ENCODE measurements at places on chromosomes 1 and 21.

DNA sequence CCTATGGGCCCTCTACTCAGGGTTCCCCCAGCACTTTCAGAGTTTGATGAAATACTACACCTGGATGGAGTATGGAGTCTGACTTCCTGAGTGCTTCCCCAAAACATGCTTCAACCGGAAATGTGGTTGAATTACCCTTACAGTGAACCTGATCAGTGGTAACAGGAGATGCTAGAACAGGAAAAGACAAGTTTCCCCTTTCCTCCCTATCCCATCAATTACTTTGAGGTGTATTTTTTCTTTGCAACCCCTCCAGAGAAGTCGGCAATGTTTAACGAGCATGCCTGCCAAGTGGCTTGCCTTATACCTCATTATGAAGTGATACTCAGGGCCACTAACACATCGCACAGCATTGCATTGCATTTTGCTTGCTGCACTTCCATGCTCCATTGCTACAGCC, 7.0 kb downstream of the KRTAP15-1 start:
- DNase-seq: no peak

GRCh38 chr1:165423136-165423535, 21.8 kb downstream of the RXRG start:
- no peak for DNase-seq

GRCh38 chr1:114558544-114558943, 22.9 kb downstream of the BCAS2 start:
- peak; percentile 6 for DNase-seq

DNA sequence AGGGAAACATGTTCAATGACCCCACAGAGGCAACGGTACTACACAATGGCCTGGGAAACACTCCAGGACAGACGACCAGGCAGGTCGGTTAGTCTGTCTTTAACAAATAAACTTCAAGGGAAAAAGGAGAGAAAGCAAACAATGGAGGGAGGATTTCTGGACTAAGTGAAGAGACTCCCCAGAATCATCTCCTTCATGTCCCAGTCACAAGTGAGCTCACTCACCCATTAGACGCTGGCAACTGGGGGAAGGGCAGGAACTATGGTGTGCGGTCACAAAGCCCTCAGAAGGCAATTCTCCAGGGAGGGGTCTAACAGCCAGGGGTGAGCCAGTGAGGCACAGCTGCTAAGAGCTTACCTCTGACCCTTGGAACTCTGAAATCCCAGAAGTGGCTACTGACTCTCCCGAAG, 55.7 kb upstream of the NADK start:
- no peak for DNase-seq

DNA sequence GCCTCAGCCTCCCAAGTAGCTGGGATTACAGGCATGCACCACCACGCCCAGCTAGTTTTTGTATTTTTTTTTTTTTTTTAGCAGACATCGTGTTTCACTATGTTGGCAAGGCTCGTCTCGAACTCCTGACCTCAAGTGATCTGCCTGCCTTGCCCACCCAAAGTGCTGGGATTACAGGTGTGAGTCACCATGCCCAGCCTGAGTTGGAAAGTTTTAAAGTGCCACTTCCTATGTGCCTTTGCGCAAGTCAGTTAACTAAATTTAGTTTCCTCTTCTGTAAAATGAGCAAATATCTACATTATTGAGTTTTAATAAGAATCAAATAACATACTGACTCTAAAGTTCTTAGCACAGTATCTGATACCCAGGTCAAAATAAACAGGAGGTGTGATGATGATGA, 12.4 kb downstream of the SLC19A2 start:
- no peak for DNase-seq

- DNase-seq: no peak
These were observed 116.0 kb downstream of the ETS2 start for GRCh38 chr21:38921511-38922251.

DNA sequence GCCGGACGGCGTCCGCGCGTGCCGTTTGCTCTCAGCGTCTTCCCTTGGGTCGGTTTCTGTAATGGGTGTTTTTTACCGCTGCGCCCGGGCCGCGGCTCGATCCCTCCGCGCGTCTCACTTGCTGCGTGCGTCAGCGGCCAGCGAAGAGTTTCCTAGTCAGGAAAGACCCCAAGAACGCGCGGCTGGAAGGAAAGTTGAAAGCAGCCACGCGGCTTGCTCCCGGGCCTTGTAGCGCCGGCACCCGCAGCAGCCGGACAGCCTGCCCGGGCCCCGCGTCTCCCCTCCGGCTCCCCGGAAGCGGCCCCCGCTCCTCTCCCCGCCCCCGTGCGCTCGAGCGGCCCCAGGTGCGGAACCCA, 159.8 kb downstream of the RUNX1 start:
- peak; percentile 24 for DNase-seq

- DNase-seq: no peak
These were observed 18.3 kb upstream of the C1orf53 start for GRCh38 chr1:197884173-197884572.

DNA sequence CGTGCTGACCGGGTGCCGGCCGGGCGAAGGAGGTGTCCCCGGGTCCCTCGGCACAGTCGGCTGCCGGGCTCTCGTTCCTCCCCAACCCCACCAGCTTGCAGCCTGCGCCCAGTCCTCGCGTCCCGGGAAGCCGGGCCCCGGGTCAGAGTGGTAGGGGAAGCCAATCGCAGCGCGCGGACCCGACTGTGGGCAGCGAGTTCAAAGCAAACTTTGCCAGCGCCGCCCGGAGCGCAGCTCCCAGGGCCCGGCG, 328 bp downstream of the MYCL start:
- no peak for DNase-seq

- DNase-seq: peak; percentile 69
These were observed 15.2 kb downstream of the CDCP2 start for GRCh38 chr1:54137534-54138061.

DNA sequence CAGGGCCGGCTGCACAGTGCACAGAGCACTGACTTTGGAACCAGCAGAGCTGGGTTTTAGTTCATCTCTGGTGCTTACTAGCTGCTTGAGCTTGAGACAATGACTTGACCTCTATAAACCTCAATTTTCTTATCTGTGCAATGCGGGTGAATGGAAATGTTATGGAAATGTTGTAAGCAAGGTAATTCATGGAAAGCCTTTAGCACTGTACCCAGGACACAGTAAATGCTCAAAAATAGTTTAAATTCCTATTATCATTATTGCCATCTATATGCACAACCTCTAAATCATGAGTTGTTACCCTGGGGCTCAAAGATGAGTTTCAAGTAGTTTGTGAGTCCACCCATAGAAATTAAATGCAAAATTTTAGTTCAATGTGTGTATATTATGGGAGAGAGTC, 99.5 kb downstream of the CSMD2 start:
- DNase-seq: no peak

GRCh38 chr21:41610042-41610839, 102.3 kb upstream of the TMPRSS2 start:
- peak; percentile 48 for DNase-seq

GRCh38 chr21:38246511-38246910, 10.3 kb upstream of the KCNJ15 start:
- no peak for DNase-seq

DNA sequence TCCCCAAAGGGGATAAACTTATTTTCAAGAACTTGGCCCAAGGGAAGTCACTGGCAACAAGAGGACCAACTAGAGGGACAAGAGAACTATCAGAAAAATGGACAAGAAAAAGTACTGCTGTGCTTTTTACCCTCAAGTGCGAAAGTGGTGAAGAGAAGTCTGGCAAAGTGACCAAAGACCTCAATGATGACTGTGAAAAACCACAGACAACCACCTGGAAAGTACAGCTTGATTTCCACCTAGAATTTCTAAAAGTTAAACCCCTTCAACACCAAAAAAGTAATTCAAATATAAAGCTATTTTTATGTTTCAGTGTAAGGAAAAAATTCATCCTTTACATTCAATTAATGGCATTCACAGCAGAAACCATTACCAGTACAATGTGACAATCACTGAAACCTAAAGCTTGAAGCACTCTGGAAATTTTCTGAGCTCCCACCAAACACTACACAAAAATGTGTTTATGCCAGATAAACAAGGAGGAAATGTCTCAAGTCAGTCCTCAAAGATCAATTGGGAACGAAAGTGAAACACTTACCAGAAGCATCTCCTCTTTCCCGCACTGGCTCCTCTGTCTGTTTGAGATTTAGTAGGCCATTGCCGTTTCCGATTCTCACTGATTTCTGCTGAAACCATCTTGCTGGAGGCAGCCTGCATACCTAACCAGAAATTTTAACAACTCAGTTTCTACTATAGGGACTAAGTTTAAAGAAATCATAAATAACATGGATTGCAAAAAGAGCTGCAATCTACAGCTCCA, 8.3 kb downstream of the SDE2 start:
- no peak for DNase-seq

- DNase-seq: no peak
These were observed 19.9 kb upstream of the ERICH3 start for GRCh38 chr1:74693473-74693872.

DNA sequence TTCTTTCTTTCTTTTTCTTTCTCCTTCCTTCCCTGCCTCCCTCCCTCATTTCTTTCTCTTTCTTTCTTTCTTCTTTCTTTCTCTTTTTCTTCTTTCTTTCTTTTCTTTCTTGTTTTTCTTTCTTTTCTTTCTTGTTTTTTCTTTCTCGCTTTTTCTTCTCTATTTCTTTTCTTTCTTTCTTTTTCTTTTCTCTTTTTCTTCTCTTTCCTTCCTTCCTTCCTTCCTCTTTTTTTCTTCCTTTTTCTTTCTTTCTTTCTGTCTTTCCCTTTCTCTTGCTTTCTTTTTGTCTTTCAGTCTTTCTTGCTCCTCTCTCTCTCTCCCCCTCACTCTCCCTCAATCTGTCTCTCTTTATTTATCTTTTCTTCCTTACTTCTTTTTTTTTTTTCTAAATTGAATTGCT, 472.0 kb upstream of the CHRM3 start:
- no peak for DNase-seq

DNA sequence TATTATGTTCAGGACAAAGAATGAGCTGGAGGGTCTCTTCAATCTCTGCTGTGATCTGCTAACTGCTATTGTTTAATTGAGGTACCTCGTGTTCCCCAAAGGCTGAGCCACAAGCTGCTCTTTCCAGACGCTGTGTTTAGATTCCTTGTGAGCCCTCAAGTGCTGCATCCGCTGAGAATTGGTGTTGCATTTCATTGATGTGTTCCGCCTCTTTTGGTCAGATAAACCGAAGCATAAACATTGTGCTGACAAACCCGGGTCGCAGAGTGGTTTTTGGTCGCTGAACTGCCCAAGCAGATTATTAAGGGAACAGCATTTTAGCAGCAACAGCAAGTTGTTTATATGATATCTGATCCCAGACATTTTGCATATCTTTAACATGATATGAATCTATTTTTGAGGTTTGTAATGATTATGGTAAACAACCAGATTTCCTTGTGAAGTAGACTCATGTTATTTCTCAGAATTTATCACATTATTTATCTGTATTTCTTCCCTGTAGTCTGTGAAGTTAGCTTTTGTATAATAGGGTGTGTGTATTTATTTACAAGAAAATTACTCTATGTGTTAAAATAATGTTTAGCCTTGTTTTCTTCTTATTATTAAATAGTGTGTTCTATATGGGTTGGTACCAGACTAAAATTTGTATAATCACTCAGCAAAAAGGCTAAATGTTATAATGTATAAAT, 217.2 kb upstream of the C1orf105 start:
- no peak for DNase-seq

DNA sequence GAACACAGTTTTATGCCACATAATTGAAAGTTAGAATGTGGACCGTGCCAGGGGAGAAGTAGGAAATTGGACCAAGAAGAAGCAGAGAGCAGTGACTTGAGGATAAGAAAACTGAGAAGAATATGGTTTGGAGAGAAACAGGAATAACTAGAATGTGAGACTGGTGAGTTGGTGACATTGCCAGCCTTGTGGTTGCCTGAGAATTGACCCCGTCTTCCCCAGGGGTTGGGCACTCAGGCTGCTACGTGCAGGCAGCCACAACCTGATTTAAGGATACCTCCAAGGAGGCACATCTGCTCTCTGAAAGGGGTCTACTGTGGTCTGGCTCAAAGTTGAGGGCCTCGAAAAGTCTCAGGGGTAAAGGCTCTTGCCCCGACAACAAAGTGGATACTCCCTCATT, 112.1 kb upstream of the ARTN start:
- DNase-seq: no peak

DNA sequence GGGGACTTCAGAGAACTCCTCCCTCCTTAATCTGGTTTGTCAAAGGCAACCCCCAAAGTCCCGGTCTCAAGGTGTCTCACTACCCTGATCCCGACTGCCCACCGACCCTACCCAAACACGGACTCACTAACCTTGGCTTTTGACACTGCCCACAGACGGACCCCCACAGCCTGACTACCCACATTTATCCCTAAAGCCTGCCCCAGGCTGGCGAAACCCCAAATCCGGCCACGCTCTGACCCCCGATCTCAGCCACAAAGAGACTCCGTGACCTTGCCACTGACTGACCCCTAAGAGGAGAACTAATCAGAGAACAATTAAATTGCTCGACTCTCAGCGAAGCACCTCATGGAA, 5.2 kb downstream of the ID3 start:
- no peak for DNase-seq

- no peak for DNase-seq
These were observed 219.8 kb upstream of the PRMT6 start for GRCh38 chr1:106836708-106837107.

DNA sequence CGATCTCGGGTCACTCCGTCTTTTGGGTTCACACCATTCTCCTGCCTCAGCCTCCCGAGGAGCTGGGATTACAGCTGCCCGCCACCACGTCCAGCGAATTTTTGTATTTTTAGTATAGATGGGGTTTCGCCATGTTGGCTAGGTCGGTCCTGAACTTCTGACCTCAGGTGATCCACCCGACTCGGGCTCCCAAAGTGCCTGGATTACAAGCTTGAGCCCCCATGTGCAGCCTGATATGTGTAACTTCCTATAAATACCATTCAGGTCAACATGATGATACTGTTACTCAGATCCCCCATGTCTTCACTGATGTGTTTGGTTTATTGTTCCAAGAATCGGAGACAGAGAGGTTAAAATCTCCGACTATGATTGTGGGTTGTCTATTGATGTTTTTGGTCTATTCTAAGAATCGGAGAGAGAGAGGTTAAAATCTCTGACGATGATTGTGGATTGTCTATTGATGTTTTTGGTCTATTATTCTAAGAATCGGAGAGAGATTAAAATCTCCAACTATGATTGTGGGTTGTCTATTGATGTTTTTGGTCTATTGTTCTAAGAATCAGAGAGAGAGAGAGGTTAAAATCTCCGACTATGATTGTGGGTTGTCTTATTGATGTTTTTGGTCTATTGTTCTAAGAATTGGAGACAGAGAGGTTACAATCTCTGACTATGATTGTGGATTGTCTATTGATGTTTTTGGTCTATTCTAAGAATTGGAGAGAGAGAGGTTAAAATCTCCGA, 17.0 kb downstream of the C1orf159 start:
- DNase-seq: no peak
